ENCODE measurements at places on chromosomes 2 and 18. TPM values are rescaled to one million over a fixed set of nuclear protein-coding genes. Genes with fewer than 3 reads are reported as not detected.

Gene AOX1
- total RNA-seq: 144 TPM

Gene GPR39
- total RNA-seq: 6.8 TPM

Gene ADRA2B
- total RNA-seq: 1.3 TPM

DNA sequence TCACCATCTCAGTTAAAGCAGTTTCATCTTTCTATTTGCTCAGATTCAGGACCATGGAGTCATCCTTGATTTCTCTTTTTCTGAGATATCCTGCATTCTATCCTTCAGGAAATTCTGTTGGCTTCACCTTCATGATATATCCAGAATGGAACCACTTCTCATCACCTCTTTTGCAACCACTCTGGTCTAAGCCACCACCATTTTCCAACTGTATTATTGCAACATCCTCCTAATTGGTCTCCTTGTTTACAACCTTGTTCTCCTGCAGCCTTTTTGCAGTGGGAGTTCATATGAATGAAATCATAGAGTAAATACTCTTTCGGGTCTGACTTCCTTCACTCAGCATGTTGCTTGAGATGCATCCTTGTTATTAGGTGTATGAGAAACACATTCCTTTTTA, 3.4 kb upstream of the EFEMP1 start:
- H3K36me3 ChIP-seq: no peaks in the 10 kb centered on the region
- H3K4me1 ChIP-seq: peaks cover 6% of the 10 kb centered on the region
- H3K27me3 ChIP-seq: no peaks in the 10 kb centered on the region
- DNase-seq: no peak
- no peak overlapping the region for H3K4me3 ChIP-seq

Gene TLX2
- total RNA-seq: not detected

DNA sequence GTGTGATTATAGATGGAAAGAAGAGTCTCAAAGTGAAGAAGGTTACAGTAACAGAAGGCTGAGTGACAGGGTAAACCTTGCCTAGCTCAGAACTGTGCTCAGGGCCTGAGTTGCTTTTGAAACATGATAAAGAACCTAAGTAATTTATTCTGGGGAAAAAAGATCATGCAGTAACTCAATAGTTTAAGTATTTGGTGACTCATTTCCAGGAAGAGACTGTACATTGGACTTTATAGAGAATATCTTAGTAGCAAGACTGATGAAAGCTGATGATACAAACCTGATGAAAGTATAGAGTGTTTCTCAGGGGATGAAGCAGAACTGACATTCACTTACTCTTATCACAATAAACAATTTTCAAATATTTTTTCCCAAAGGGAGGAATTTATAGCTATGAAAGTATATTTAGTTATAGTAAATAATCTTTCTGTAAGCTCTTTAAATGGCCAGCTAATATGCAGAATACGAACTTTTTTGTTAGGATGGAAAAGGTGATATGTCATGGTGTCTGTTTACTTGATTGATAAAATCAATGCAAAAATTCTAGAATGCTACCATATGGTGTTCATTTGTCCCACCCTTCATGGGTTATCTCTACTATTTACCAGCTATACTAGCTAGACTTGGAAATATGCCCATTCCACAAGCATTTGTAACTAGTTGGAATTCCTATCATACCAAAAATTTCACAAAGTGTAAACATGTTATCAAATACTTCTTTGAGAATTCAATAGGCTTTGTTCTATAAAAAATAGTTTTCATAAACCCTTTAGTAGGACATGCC, 1265.5 kb upstream of the ACVR2A start:
- no peaks in the 10 kb centered on the region for H3K4me1 ChIP-seq
- H3K4me3 ChIP-seq: no peak overlapping the region
- DNase-seq: no peak

DNA sequence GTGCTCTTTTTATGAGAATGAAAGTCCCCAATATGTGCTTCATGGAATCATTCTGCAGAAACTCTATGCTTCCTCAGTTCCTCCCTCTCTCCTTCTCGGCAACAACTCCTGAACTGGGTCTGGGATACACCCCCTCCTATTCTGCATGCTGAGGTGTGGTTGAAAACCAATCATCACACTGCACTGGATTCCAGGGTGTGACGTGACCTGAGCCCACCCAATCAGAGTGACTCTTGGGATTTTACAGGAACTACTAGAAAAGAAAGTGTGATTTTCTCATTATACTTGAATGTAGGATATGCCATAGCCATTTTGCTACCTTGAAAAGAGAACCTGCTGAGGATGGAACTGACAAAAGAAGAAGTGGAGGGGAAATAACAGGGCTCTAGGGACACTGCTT, 36.3 kb downstream of the ACVR1 start:
- no peak overlapping the region for H3K4me3 ChIP-seq
- peak overlapping the region; percentile 79 for H3K27ac ChIP-seq
- H3K36me3 ChIP-seq: no peaks in the 10 kb centered on the region
- H3K27me3 ChIP-seq: no peaks in the 10 kb centered on the region
- H3K4me1 ChIP-seq: peaks cover 62% of the 10 kb centered on the region

GRCh38 chr2:143452817-143453451, 323.7 kb downstream of the ARHGAP15 start:
- H3K36me3 ChIP-seq: no peaks in the 10 kb centered on the region
- no peak overlapping the region for H3K27ac ChIP-seq
- DNase-seq: no peak
- H3K27me3 ChIP-seq: no peaks in the 10 kb centered on the region

Gene MARCHF7
- 203 TPM for total RNA-seq

Gene MSH2
- total RNA-seq: 28.4 TPM

DNA sequence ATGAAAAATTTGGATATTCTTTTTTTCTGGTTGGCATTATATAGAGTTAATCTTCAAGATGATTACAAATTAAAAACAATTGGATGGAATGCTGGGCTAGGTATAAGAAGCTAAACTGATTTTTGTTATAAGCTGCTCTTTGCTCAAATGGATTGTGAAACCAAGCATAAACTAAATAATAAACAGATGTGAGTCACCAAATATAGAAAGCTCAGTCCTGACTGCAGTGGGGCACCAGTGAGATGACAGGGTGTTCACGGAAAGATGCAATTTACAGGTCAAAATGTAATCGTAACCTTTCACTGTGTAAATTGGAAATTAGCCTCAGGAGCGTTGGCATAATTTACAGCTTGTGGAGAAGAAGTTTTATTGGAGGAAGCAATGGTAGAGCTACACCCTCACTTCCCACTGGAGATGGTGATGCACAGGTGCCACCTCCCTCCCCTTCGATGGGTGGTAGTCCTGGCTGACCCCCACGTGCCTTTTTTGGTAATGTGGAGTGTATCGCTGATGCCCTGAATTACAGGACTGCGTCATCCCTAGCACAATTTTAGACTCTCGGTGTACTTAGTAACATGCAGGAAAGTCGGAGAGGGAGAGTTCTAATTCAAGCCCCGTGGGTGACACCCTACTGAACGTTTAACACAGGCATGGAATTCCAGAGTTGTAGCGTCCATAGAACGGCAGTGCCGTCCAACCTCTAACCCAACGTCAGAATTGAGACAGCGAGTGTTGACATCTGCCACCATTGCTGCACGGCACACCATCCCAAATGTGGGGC, 73.9 kb upstream of the NFATC1 start:
- DNase-seq: no peak
- H3K4me1 ChIP-seq: no peaks in the 10 kb centered on the region
- no peaks in the 10 kb centered on the region for H3K27me3 ChIP-seq

Gene TYMS
- 2.1 TPM for total RNA-seq

GRCh38 chr2:129331638-129332037, 647.8 kb upstream of the RAB6C start:
- no peak for DNase-seq
- no peaks in the 10 kb centered on the region for H3K36me3 ChIP-seq
- H3K4me1 ChIP-seq: no peaks in the 10 kb centered on the region
- H3K27me3 ChIP-seq: no peaks in the 10 kb centered on the region
- H3K27ac ChIP-seq: no peak overlapping the region
- H3K4me3 ChIP-seq: no peak overlapping the region

DNA sequence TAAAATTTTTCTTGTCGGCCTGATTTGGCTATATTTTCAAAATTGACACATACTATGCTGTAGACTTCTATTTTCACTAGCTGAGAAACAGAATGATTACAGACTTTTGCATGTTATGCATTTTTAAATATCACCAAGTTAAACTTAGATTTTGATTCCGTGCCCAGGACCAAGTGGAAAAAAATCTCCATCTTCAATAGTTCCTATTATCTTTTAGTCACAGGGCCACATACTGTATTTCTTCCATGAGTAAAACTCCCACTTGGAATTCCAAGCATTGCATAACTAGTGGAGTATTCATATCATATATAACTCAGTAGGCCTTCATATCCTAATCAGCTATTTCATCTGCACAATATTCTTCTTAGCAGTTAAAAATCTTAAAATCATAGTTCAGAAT, 470.9 kb downstream of the ARHGAP15 start:
- DNase-seq: no peak
- no peaks in the 10 kb centered on the region for H3K36me3 ChIP-seq
- no peak overlapping the region for H3K27ac ChIP-seq
- H3K4me1 ChIP-seq: no peaks in the 10 kb centered on the region

GRCh38 chr18:36314098-36314497, 16.6 kb downstream of the FHOD3 start:
- no peaks in the 10 kb centered on the region for H3K27me3 ChIP-seq
- no peak for DNase-seq
- peaks cover 16% of the 10 kb centered on the region for H3K4me1 ChIP-seq
- no peak overlapping the region for H3K27ac ChIP-seq

Gene TWIST2
- total RNA-seq: 30.1 TPM

DNA sequence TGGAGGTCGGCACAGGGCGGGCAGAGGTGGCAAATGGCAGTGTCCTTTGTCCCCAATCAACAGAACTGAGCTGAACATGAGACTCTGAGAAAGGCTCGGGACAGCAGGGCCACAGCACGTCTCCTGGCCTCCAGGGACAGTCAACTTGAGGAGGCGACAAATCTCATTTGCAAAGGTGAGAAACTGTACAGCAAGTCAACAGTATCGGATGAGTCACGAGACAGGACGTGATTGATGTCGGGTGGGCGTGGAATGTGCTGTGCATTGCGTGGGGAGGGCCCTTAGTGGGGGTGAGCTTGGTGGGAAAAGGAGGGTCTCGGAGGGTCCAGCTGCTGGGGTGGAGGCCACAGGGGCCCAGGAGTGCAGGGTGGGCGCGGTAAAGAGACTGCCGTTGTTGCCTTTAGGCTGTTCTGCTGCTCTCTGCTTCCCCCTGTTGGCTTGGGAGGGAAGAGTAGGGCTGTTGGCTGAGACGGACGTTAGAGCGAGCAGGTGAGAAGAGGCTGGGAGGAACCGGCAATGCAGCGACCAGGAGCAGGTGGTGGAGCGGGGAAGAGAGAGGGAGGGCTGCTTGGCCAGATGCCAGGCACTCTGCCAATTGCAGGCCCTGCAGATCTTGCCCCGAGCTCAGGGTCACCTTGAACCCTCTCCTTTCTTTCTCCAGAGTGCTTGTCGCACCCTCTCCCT, 164.3 kb downstream of the BCL2 start:
- peaks cover 67% of the 10 kb centered on the region for H3K4me1 ChIP-seq
- no peaks in the 10 kb centered on the region for H3K27me3 ChIP-seq
- H3K36me3 ChIP-seq: no peaks in the 10 kb centered on the region
- DNase-seq: peak; percentile 95
- no peak overlapping the region for H3K4me3 ChIP-seq
- H3K27ac ChIP-seq: peak overlapping the region; percentile 68

Gene SOWAHC
- 18.7 TPM for total RNA-seq

DNA sequence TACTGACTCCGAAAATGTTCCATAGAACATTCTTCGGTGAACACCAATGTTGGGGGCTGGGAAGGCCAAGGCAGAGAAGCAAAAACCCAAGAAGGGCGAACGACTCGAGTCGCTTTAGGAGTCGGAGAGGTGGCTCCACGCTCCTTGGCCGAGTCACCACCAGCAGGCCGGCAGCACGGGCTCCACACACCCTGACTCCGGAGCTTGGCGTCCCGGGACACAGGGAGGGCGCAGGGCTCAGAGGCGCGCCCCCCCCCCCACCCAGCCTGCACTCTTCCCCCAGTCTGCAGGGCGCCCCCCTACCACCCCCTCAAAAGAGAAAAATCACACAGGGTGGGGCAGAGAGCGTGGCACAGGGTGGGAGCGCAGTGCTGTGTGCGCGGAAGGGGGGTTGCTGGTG, 7.5 kb upstream of the ADI1 start:
- DNase-seq: no peak
- H3K4me1 ChIP-seq: peaks cover 15% of the 10 kb centered on the region
- no peak overlapping the region for H3K27ac ChIP-seq
- no peaks in the 10 kb centered on the region for H3K36me3 ChIP-seq

GRCh38 chr2:111896024-111896423, 2.4 kb upstream of the MERTK start:
- H3K27ac ChIP-seq: no peak overlapping the region
- DNase-seq: no peak
- H3K27me3 ChIP-seq: no peaks in the 10 kb centered on the region
- no peaks in the 10 kb centered on the region for H3K36me3 ChIP-seq
- H3K4me1 ChIP-seq: peaks cover 7% of the 10 kb centered on the region

Gene ITGA6
- 34.8 TPM for total RNA-seq
